Mucosa of gallbladder (tissue), 1 donor: ENCODE measurements at places on chromosomes 3 and 15. TPM values are rescaled to one million over a fixed set of nuclear protein-coding genes. Genes with fewer than 3 reads are reported as not detected.
A peak's percentile ranks its signal among the peaks of the same experiment; 100 is the strongest.

- DNase-seq, result peak; percentile 16
These were observed 4.1 kb downstream of the DET1 start for GRCh38 chr15:88542342-88542733.

DNA sequence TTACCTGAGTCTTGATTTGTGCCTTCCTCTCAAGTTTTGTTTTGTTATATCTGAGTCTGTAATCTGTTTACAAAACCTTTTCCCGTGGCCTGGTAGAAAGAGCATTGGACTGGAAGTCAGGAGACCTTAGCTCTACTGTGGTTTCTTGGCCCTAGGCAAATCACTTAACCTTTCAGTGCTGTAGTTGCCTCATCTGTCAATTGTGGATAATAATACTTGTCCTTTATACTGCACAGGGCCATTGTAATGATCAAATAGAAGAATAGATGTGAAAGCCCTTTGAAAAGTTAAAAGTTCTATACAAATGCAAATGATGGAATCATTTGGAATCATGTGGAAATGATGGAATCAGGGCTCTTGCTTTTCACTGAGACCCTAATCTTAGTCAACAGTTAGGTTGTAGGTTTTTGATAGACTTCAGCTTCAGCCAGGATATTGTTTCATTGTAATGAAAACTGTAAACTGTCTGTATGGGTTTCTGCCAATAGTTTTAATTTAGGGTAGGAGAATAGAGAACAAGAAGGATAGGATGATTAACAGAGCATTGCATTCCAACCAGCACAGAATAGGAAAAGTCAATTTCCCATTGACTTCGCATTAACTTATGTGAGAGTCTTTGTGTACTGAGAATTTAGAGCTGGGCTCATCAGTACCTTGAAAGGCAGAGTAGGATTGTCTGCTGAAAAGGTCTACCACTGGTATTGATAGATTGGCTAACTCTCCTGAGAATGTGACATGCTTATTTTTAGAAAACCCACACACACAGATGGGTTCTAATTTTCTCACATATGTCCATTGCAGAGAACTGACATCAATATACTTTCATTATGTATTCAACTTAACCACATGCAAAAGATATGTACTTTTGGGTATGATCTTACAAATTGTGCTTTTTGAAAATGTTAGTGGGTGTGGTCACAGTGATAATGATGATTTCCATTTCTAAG lies 21.8 kb downstream of the MAP2K5 start:
- no peak for DNase-seq

GRCh38 chr3:105158286-105158685 lies 208.4 kb upstream of the ALCAM start:
- DNase-seq, result no peak

CTXND1 gene
- total RNA-seq, result 0.09 TPM

GRCh38 chr3:52521881-52522650 lies 11.6 kb downstream of the NT5DC2 start:
- DNase-seq, result no peak

ARL14 gene
- total RNA-seq, result 18.5 TPM

- DNase-seq, result peak; percentile 19
These were observed 31.8 kb downstream of the GPR171 start for GRCh38 chr3:151171145-151171757.

- no peak for DNase-seq
These were observed 39.9 kb upstream of the ULK4 start for GRCh38 chr3:42001777-42002176.

DNA sequence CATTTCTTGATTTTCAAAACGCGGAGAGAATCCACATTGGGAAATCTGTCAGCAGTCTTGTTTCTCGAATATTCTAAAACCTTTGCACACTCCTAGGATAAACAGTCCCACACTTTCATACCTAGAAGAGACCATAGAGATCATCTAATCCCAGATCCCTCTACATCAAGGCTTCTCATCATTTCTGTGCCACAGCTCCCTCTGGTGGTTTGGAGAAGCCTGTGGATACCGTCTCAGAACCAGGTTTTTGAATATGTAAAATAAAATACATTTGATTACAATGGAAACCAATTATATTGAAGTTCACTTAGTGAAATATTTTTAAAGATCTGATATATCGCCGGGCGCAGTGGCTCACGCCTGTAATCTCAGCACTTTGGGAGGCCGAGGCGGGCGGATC lies 211.9 kb upstream of the GOLGA6L4 start:
- no peak for DNase-seq

GRCh38 chr3:128707928-128708494 lies 18.0 kb upstream of the RAB7A start:
- no peak for DNase-seq

ZNF860 gene
- total RNA-seq, result 1.8 TPM

GRCh38 chr3:143884861-143885260 lies 36.6 kb upstream of the SLC9A9 start:
- no peak for DNase-seq
